Activated CD8-positive, alpha-beta memory T cell treated with anti-CD3 and anti-CD28 coated beads for 1 hour (primary cell): ENCODE measurements at places on chromosomes 3 and 15.

DNA sequence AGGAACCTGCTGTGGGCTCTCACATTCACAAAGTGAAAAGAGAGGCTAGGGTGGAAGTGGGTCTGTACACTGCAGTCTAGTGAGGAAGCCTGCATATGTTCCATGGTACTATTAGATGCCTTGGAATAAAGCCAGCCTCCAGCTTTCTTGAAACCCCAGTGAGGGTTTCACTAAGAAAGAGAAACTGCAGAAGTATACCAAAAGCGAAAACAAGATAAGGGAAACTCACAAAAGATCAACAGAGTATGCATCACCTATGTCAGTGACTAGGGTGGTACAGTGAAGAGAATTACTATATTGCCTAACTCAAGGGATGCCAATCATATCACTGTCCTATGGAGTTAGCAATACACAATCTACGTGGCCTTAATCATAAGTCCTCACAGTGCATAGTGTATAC, 212.5 kb upstream of the GADL1 start:
- no peak for DNase-seq

DNA sequence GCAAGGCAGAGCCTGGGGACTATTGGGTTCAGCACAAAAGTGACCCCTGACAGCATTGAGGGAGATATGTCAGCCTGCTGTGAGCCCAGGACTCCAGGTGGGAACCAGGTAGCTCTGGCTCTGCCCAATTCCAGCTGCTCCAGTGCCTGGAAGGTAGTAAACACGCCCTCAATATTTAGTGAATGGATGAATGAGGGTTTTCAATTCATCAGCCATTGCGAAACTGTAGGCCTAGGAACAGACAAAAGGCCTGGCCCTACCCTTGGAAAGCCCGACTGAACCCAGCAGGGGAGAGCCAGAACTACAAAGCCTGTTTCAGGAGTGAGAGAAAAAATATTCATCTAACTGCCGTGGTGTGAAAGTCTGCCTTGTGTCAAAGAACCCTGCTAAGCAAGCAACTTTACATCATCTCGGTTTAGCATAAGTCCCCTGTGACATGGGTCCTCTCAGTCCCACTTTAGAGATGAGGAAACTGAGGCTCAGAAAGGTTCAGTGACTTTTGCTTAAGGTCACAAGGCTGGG, 8.1 kb upstream of the CSK start:
- DNase-seq, result no peak

DNA sequence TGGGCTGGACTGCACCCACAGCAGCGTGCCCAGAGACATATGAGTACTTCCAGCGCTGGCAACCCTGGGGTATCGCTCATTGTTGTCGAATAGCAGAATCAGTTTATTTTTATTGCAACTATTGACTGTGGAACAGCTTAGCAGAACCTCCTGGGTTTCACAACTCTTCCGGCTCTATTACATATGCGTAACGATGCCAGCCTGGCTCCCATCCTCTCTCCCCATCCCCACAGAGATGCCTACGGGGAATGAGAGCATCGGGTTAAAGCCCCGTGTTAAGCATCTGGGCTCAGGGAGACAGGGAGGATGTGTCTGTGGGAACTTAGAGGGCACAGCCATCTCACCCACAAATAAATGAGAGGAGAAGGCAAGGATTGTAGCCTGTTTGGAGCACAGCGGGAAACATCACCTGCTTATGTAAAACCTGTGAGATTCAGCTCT, 76.6 kb upstream of the DLG1 start:
- no peak for DNase-seq

- DNase-seq, result no peak
Observed at GRCh38 chr3:40624189-40624769, 99.5 kb downstream of the ZNF621 start.

DNA sequence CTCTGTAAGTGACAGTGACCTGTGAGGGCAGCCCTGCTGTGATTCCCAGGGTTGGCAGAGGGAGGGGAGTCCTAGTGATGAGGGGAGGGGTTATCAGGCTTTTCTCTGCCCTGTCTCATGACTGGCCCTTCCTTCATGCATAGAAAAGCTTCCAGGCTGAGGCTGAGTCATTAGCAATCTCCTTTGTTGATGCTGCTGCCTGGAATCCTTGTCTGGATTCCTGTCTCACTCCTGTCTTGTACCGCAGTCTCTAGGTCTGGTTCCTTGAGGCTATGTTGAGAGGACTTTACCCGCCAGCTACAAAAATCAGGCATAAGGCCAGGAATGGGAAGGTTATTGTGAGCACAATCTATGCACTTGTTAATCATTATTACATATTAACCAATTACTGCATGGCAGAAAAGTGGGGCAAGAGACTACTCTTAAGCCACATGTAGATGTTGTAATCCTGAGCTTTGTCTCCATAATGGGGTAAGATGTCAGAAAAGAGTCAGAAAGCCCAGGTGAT, 7.2 kb downstream of the KLHL6 start:
- DNase-seq, result no peak

DNA sequence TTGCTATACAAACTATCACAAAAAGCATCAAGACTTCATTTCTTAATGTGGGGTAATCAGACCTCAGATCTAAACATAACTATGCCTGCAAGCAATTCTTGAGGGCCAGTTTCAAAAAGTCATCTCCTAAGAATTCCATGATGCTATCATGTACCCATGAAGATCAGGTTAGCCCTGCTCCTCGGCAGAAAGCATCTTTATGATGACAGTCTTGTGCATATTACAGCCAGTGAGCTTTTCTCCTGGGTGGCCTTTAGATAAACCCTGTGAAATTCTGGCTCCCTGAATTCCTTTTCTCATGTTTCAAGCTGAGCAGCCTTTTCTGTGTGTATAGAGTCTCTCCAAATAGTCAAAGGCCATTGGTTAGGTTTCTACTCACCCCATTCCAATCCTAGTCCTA, 201.9 kb upstream of the MCTP2 start:
- DNase-seq, result no peak

DNA sequence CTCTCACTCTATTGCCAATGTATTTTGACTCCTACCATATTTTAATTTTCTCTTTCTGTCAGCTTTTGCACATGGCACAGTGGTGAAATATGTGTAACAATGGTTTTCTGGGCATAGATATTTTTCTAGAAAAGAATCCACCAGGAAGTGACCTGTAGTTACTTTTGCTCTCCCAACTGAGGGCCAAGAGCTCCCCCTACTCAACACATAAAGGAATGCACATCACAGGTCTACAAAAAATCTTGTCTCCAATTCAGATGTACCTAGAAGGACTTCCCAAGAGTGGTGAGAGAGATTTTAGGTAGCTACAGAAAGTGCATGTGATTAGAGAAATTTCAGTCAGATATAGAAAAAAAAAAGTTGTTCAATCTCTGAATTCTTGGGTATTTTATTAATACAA, 15.6 kb downstream of the CPA3 start:
- DNase-seq, result no peak

- DNase-seq, result no peak
Observed at GRCh38 chr15:99777144-99777543, 43.9 kb upstream of the LYSMD4 start.

GRCh38 chr3:16051691-16052090, 122.8 kb upstream of the GALNT15 start:
- no peak for DNase-seq

- DNase-seq, result no peak
Observed at GRCh38 chr15:69623392-69624154, 171.0 kb downstream of the RPLP1 start.

GRCh38 chr3:55012091-55012490, 84.2 kb upstream of the LRTM1 start:
- no peak for DNase-seq

DNA sequence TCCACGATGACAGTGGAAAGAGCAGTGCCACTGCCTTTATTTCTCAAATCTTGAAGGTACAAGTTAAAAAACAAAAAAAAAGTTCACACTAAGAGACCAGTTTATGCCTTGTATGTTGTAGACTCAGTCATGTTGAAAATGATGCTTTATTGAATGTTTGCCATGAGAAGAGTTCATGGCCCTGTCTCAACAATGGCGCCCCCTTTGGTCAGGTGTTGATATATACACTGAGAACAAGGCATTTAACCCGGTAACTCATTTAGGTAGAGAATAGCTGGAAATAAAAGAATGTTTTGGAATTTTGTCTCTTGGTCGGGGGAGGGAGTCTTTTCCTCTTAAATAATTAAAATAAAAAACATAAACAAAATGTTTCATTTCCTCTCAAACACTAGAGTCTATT, 145.6 kb upstream of the SLC2A2 start:
- DNase-seq, result no peak

DNA sequence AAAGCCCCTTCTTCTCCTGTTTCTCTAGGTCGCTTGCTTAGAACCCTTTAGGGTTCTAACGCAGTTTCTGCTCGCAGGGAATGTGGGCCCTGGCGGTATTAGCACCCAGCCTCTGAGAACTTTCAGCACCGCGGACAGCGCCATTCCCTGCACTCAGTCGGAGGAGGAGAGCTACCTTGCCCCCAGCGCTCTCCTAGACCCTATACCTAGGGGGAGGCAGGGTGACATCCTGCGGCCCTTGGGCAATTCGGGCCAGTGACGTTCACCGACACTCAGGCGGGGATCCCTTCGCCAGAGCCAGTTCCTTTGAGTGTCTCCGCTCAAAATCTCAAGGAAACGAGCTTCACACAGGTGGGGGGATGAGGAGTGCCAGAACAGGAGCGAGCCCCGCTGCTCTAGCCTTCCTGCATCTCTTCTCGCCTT, 1.3 kb downstream of the SLC7A14 start:
- DNase-seq, result no peak

DNA sequence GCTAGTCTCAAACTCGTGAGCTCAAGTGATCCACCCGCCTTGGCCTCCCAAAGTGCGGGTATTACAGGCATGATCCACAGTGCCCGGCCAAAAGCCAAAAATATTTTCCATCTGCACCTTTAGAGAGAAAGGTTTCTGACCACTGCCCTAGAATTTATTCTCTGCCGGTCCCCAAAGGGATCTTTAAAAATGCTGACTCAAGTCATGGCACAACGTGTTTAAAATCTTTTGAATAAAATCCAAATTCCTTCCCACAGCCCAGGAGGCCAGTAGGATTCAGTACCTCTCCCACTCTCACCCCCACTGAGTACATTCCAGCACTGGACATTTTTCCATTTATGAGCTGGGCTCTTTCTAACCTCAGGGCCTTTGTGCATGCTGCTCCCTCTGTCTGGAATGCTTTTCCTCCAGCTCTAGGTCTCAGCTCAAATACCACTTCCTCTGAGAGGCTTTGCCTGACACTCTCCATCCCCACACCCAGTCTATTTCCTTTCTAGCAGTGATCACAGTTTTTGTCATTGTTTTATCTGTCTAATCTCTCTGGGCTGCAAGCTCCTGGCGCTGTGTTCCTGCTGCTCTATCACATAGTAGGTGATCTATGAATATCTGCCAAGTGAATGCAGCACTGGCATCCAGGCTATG, 502.9 kb downstream of the SHQ1 start:
- no peak for DNase-seq

- no peak for DNase-seq
Observed at GRCh38 chr3:35295906-35296305, 343.4 kb upstream of the ARPP21 start.

GRCh38 chr3:55891106-55891505, 404.0 kb upstream of the WNT5A start:
- no peak for DNase-seq

DNA sequence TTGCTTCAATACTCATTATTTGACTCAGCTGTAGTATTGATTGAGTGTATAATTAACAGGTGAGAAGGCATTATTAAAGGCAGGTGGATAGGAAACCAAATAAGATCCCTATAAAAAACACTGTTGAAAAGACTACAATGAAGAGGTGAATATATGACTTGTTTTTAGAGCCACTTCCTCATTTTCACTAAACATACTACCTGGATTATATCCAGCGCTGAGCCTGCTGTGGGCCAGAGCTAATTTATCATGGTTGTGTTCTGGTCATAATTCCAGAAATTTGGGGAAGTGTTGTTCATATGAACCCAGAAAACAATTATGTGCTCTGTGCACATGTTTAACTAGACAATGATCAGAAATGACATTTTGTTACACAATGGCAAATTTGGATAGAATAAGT, 235.3 kb upstream of the MME start:
- DNase-seq, result no peak

- DNase-seq, result no peak
Observed at GRCh38 chr15:83613714-83614113, 40.2 kb upstream of the ADAMTSL3 start.

DNA sequence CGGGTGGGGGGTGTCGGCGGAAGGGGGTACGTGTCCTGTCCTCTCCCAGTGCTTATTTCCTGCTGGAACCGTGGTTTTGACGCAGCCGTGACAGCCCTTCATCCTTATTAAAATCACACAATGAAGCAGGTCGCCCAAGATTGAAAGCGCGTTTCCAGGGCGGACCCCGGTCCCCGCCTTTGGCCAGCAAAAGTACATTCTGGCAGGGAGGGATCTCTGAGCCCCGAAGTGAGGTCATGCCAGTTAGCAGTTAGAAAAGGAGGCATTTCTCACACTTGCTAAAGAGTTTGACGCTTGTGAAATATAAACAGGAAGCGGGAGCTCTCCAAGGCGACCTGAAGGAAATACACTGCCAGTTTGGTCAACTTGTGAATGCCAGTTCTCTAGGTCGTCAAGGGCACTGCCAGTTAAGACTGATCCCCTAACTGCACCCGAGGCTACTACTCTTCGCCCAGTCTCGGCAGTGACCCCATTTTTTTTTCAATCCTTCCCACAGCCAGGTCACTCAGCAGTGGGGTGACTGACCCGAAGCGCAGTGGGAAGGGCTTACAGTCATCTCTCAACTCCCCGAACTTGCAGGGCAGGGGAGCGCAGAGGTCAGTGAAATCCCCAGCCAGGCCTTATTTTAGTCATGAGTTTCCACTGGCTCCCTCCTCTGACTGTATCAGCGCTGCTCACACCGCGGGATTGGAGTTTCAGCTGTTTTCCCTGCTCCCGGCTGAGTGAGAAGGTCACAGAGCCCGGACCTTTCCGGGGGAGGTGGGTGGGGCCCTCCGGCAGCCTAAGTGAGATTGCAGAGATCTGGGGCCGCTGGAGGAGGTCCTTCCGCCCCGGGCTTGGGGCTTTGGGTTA, 2.0 kb upstream of the BHLHE40 start:
- peak; percentile 33 for DNase-seq

GRCh38 chr3:30719536-30719935, 113.1 kb downstream of the TGFBR2 start:
- DNase-seq, result no peak

- no peak for DNase-seq
Observed at GRCh38 chr15:91114301-91114700, 14.2 kb downstream of the SV2B start.

DNA sequence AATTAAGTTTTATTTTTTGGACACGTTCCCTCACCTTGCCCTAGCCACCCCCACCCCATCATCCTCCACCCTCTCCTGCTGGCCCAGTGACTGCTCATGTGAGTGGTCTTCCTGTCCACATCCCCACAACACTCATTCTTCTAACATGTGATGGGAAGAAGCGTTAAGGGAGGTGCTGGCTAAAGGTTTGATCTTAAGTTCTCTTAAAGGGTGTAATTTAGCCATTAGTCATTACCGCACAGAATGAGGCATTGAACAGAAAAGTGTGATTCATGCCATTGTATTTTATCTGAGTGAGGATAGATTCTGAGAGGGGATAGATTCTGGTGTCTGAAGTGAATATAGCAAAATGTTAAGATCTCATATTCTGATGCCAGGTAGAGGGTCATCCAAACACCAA, 272.9 kb upstream of the TPM1 start:
- DNase-seq, result no peak

- DNase-seq, result no peak
Observed at GRCh38 chr3:131324923-131325322, 56.7 kb upstream of the NUDT16 start.
